ENCODE measurements at places on chromosomes 4 and X.

GRCh38 chr4:156781852-156782251, 189.7 kb downstream of the PDGFC start:
- no peak for DNase-seq

DNA sequence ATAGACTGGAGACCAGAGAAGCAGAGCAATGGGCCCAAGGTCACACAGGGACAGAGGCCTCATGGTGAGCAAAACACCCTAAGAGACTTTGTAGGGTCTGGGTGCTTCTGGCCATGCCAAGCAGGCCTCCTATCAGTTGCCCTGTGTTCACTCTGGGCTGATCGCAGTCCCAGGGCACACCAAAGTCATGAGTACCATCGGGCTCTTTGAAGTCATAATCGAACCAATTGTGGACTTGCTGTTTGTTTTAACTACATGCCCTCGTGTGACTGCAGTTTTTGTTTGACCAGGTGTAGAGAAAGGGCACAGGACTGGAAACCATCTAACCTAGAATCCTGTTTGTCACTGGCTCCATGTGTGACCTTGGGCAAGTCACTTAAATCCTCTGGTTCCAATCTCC, 172.5 kb upstream of the CPEB2 start:
- no peak for DNase-seq

GRCh38 chr4:727576-727975, 21.9 kb downstream of the PCGF3 start:
- DNase-seq, result no peak

DNA sequence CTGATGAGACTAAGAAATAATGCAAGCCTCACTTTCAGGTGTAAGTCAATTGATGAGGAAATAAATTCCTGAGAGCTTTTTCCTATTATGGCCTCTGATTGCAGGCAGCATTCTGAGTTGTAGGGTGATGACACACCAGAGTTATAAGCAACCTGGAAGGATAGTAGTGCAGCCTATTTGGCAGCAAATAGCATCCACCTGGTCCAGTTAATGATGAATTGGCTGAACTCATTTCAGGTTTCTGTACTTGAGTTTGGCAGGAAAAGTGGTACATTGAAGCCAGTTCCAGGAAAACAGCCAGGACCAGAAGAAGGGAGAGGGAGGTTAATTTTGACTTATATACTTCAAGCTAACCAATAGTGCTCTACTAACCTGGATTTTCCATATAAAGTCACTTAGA, 316.8 kb downstream of the NAF1 start:
- DNase-seq, result no peak

GRCh38 chrX:17464194-17464593, 89.2 kb downstream of the NHS start:
- DNase-seq, result no peak

DNA sequence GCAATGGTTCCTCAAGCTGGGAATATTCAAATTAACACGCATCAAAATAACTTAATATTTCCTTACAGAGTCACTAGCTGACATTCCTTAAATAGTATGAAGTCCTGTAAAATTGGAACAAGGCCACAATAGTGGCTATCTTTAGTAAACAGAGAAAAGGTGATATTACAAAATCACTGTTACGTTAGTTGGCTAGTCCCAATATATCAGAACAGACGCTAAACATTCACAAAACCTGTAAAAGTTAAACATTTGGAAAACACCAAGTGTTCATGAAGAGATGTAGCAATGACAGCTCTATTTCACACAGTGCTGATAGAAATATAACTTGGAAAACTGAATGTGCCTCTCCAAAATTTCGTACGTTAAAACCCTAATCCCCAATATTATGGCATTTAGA, 61.0 kb upstream of the FAM47C start:
- no peak for DNase-seq
